ENCODE measurements at places on chromosomes 16 and 17.

DNA sequence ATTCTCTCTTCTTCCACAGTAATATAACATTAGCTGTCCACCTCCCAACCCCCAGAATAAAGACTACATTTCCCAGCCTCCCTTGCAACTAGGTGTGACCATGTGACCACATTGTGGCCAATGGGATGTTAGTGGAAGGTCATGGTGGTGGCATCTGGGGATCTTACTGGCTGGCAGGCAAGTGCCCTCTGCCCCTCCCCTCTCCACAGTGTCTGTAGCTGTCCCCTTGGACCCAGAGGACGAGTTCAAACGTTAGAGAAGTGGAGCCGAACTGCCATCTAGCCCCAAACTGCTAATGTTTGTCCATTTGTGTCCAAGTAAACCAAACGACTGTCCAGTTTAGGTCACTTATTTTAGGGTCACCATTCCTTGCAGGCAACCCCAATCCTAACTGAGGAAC lies 26.6 kb upstream of the KCNG4 start:
- DNase-seq = peak; percentile 93

DNA sequence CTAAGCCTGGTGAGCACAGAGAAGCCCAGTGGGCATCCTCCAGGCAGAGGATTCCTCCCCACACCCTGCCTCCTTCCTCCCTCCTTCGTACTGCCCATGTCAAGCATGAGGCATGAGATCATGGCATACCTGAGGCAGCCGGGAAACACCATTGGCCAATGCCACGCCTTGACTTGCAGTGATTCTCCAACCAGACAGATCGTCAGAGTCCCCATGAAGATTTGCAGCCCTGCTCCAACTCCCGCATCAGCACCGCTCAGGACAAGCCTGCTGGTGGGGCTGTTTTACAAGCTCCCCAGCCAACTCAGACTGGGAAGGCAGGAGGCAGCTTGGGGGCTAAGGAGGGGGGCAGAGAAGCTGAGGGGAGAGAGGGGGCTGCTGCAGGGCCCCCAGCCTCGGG lies 2.9 kb upstream of the KRT16 start:
- peak; percentile 32 for DNase-seq

DNA sequence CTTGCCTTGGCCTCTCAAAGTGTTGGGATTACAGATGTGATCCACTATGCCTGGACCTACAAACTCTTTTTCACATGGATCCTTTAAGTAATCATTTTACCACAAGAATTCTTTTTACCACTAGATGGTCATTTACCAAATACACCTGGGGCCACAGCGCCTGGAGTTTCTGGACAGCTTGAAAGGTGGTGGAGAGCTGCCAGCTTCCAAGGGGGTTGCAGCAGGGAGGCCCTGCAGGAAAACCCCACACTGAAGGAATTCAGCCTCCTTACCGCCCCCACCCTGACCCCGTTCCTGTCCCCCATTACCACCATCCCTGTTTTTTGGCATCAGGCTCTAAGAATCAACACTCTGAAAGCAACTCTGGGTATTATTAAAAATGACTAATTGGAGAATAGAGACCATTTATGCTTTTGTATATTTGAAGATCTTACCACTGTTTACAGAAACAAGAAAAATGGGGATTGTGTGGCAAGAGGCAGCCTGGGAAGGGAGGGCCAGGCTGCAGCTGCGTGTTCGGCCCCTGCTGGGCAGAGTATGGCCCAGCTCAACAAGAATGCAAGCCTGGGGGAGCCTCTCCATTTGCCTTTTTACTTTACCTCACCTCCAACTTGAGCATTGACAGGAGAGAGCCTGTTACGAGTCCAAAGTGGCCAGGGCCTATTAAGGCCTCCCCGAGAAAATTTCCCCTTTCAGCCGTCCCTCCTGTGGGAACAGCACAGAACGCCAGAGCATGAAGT lies 209.9 kb downstream of the ZFHX3 start:
- DNase-seq = no peak

DNA sequence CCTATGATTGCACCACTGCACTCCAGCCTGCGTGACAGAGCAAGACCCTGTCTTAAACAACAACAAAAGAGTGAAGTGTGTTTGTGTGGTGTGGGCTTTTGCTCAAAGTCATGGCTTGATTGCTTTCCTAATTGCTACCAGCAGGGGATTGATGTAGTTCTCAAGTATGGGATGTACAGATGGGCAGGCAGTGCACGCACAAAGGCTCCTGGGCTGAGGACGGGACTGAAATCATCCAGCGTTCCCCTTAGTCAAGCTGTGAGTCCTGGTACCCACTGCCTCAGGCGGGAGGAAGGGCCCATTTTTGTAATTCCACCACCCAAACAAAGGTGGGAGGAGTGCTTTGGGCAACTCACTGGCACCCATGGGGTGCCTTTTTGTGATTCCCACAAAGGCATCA lies 47.3 kb downstream of the GDE1 start:
- DNase-seq = no peak

DNA sequence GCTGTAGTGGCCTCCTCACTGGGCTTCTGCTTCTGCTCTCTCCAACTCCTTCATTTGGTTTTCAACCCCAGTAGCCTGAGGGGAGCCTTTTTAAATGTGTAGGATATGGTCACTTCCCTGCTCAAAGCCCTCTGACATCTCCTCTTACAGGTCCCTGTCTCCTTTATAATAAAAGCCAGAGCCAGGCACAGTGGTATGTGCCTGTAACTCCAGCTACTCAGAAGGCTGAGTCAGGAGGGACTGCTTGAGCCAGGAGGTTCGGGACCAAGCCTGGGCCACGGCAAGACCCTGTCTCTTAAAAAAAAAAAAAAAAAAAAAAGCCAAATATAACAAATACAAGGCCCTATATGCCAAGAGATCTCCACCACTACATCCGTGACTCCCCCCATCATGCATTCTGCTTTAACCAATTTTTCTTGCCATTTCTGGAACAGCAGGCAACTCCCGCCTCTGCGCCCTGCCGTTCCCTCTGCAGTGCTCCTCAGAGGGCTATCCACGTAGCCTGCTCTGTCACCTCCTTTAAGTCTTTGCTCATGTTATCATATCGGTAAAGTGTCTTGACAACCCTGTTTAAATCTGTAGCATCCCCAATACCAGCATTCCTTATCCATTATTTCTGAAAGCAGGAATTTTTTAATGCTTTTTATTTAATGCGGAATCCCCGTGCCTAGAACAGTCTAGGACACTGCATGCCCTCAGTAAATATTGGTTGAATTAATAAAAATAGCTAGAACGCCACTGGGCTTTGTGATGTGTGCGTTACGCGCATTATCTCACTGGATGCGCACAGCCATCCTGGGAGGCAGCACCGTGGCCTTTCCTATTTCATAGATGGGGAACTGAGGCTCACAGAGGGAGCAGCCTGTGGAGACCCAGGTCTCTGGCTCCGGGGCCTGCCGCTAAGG lies 9.5 kb downstream of the ZNF771 start:
- DNase-seq = no peak

- DNase-seq = no peak
Observed at GRCh38 chr16:11967195-11967911, 2.3 kb downstream of the TNFRSF17 start.

- DNase-seq = peak; percentile 69
Observed at GRCh38 chr16:1093284-1094123, 2.5 kb downstream of the C1QTNF8 start.

GRCh38 chr16:75208861-75209505 lies 2.0 kb upstream of the CTRB2 start:
- no peak for DNase-seq

- no peak for DNase-seq
Observed at GRCh38 chr17:5260542-5260941, 21.5 kb upstream of the RABEP1 start.

All from HCT116 (cell line).